ENCODE measurements at places on chromosomes 7 and 10. TPM values are rescaled to one million over a fixed set of nuclear protein-coding genes. Genes with fewer than 3 reads are reported as not detected.

- no peak for DNase-seq
These were observed 328.6 kb upstream of the HGF start for GRCh38 chr7:82098414-82098813.

CCDC3 gene
- total RNA-seq, result 7.1 TPM

- DNase-seq, result no peak
These were observed 27.2 kb downstream of the CYP2W1 start for GRCh38 chr7:1010226-1010625.

GSTO2 gene
- 1.1 TPM for total RNA-seq

DNA sequence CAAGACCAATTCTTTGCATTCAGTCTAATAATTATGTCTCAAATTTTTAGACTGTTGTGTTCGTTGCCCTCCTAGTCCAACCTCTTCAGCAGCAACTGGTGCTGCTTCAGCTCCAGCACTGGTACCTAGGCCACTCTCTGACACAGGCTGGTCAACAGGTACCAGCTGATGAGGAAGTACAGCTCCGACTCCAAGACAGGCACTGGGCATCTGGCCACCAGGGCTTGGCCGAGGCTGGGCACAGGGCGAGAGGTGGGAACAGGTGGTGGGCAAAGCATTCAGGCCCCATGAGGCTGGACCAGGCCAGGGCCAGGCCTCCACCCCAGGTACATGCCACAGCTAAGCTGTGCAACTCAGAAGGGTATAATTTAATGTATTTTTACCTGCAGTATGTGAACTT, 151.5 kb upstream of the AGR3 start:
- peak; percentile 7 for DNase-seq

DNA sequence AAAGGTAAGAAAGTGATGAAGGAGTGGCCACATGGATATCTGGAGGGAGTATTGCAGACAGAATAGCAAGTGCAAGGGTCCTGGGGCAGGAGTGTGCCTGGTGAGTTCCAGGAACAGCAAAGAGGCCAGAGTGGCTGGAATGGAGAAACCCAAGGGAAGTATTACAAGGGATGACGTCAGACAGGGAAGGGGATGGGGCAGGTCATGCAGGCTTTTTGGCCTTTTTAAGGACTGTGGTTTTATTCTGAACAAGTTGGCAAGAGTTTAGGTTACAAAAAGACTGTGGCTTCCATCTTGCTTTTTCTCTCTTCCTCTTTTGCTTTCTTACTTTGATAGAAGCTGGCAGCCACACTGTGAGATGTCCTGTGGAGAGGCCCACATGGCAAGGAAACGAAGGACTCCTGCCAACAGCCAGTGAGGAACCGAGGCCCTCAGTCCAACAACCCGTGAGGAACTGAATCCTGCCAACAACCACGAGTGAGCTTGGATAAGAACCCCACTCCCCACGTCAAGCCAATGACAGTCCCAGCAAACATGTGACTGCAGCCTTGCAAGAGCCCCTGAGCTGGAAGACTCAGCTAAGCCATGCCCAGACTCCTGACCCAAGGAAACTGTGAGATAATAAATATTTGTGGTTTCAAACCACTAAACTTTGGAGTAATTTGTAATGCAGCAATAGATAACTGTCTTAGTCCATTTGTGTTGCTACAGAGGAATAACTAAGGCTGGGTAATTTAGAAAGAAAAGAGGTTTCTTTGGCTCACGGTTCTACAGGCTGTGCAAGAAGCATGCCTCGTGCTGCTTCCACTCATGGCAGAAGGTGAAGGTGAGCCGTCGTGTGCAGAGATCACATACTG, 19.8 kb upstream of the KDM7A start:
- no peak for DNase-seq

DNA sequence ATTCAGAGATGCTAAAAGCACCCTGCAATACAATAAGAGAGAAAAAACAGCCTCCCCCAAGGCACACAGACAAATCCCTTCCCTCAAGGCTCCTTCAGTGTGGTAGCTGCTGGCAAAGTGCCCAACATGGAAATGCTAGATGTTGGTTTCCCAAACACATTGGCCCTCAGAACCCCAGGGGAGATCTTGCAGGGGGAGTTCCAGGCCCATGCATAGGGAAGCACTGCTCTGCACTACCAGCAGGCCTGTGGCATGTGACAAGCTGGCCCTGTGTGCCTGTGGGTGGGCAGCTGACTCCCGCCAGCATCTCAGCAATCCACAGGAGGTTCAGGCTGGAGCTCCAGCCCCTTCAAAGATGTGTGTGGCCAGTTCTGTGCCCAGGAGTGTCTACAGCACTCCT, 16.8 kb upstream of the CSGALNACT2 start:
- no peak for DNase-seq

GRCh38 chr10:26386781-26387180, 51.4 kb upstream of the APBB1IP start:
- no peak for DNase-seq
